ENCODE measurements at places on chromosomes 3 and 15.

DNA sequence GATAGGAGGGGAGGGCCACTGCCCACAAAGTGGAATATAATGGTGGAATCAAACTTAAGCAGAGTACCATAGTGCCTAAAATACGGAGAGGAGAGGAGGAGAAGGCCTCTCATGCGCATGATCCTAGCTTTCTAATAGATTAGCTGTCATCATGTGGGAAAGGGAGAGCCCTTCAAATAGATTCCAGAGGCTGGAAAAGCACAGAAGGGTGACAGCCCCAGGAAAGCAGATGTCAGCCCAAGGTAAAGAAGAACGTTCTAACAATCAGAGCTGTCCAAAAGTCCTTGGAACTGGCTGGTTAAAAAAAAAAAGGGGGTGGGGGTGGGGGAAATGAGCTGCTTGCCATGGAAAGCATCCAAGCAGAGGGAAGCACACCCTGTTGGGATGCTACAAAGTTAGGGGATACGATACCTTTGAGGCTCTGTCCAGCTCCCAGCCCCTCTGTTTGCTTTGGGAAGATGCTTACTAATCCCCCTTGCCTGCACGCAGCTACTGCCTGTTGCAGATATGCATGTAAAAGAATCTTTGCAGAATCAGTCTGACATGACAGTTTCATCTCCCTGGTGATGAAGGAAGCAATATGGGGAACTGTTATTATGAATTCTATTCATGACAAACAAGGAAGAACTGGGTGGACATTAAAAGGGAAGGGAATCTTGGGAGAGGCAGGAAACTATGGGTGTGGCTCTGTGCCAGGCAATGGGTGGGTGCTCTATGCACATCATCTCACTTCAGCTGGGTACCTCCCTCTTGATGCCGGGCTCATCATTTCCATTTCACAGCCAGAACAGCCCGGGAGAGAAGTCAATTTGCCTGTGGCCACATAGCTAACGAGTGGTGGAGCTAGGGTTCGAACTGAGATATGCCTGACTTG is 10.1 kb upstream of the LMCD1 start:
- DNase-seq: no peak

DNA sequence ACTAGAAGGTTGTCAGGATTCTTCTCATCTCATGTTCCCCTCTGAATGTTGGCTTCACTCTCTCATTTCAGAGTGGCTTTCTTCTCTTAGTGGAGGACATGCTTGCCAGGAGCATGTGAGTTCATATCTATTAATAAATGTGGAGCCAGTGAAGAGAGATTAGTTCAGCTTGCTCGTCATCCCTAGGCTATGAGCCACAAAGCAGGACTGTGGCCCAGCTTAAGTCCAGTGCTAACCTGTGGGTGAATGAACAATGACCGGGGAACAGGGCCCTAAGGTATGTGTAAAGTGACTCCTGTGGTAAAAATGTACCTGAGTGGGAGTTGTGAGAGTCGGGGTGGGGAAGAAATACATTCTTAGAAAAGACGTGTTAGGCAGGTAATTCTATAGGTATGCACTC is 96.9 kb upstream of the TBL1XR1 start:
- DNase-seq: no peak

DNA sequence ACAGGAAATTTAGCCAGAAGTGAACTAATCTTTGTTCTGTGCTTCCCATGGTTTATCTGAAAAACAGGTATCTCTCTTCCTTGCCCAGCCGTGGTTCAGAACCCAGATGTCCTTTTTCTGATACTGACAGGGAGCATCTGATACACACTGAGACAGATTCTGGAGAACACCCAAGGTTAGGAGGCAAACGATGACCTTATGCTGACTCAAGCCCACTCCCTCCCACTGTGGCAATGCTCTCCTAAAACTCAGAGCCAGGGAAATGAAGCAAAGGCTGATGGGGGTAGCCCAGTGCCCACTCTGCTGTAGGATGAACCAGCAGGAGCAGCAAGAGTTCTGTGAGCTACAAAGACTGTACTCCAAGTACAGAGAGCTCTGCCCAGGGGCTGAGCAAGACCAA is 225.1 kb downstream of the NTRK3 start:
- no peak for DNase-seq

DNA sequence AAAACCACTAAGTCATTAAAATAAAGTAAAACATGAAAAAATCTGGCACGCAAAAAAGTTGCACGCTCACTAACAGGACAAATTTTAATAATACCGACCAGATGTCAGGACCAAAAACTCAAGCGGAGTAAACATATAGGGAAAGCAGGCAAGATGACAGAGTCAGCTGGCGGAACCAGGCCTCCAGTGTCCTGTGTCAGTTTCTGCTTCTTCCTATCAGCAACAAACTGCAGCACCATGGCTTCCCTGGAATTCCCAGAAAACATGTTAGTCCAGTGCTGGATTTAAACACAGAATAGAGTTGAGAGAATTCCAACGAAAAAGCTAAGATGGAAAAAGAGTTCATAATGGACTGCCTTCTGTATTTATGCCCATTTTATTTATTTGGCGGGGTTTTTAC is 169.1 kb upstream of the ARHGEF26 start:
- DNase-seq: no peak

GRCh38 chr3:12507591-12508281 is 23.5 kb downstream of the TSEN2 start:
- no peak for DNase-seq
